RPMI7951 (cell line): ENCODE measurements at places on chromosomes 4 and X. TPM values are rescaled to one million over a fixed set of nuclear protein-coding genes. Genes with fewer than 3 reads are reported as not detected.

GRCh38 chrX:1534301-1535168, 2.5 kb downstream of the P2RY8 start:
- DNase-seq, result no peak

DNA sequence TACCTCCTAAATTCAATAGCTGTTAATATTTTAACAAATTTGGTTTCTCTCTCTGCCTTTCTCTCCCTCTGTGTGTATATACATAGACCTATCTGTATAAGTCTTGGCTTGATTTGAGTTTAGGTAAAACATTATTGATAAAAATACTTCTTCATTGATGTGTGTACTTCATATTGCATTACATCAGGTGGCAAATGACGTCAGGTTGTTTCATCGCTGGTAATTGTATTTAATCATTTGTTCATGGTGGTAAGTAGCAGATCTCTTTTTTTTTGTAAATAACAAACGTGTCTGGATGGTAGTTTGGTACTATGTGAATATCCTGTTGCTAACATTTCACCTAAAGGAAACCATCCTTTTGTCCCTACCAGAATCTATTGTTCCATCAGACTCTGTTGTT, 55.1 kb downstream of the GALNT7 start:
- DNase-seq, result no peak

The SLC38A5 gene
- total RNA-seq, result 0.24 and 0.98 TPM in 2 replicates

DNA sequence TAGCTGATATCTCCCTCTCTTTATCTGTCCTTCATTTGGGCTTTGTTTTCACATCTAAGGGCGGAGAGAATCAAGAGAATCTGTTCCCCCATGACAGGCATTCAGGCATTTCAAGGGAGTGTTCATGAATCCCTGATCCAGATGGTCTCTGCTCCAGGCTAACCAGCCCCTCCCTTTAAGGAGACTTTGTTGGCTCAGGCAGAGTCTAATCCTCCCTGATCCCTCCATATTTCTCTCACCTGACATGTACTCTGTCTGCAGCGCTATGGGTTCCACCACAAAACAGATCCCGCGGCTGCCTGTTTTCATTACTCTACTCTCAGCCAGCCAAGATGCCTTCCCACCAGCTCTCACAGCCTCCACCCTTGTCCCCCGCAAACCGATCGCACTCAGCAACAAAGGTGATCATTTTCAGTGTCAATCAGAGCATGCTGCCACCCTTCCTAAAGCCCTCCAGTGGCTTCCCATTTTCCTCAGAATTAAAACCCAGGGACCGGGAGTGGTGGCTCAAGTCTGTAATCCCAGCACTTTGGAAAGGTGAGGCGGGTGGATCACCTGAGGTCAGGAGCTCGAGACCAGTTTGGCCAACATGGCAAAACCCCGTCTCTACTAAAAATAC, 30.3 kb upstream of the SLC2A9 start:
- DNase-seq, result no peak

The FAM133A gene
- 23.7 and 33.6 TPM in 2 replicates for total RNA-seq

DNA sequence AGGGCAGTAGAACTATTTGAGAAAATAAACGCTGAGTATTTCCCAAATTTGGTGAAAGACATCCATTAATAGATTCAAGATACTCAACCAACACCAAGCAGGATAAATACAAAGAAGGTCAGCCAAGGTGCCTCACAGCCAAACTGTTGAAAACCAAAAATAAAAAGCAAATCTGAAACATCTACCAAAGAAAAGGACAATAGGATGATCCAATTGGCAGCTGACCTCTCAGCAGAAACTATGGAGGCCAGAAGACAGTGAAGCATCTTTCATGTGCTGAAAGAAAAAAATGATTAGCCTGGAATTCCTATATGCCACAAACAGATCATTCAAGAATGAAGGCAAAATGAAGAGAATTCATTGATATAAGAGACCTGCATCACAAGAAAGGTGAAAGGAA, 44.9 kb downstream of the USP46 start:
- no peak for DNase-seq

DNA sequence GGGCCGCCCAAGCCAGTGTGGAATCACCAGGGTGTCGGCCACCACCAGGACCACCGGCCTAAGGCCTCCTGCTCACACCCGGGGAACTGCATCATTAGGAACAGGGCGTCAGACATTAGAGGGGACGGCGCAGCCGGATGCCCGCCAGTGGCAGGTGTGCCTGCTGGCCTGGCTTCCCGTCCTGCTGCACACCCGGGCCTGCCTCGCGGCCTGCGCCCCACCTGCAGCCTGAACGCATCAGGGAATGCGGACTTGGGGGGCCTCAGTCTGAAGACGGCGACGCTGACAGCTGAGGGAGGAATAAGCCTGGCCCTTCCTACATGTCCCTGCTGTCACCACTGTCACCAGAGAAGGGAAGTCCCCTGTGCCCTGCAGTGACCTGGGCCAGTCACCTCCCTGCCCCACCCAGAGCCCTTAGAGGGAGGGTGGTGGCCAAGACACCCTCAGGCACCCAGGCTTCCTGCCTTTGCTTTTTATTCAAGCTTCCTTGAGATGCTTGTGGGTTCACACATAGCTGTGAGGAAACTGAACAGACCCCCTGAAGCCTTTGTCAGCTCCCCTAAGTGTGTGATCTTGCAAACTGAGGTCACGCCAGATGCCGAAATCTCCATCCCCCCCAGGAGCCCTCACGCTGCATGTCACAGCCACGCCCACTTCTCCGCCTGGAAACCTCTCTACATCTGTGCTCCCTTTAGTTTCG, 3.2 kb downstream of the DGKQ start:
- DNase-seq, result no peak

- no peak for DNase-seq
Measured at GRCh38 chr4:80423553-80424224, 88.2 kb downstream of the CFAP299 start.

DNA sequence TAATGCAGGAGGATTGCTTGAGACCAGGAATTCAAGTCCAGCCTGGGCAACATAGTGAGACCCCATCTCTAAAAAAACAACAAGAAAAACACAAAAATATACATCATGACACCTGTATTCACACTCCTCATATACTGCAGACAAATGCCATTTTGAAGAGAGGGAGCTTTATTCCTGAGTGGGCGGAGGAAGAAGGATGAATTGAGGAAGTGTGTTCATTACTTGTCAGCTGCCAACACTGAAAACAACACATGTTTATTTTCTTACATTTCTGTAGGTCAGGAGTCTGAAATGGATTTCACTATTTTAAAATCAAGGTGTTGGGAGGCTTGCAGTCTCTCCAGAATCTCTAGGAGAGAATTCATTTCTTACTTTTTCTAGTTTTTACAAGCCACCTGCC, 47.2 kb upstream of the CD99 start:
- DNase-seq, result no peak

The CDS1 gene
- 0.12 and 0.20 TPM in 2 replicates for total RNA-seq

DNA sequence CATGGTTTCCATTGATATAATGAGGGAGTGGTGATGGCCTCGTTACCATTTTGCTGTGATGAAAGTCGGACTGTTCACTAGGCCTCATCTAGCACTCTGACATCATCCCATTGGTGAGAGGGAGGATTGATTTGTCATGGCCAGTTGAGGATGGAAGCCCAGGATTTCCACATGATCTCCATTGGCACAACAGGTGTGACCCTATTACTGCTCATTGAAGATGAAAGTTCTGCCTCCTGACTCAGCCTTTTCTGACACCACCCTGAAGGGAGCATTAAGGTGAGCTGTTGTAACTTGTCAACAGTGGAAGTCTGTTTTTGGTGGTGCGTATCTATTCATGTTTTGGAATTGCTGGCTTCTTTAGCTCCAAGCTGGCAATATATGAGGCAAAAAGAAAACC, 144.2 kb downstream of the PABPC4L start:
- no peak for DNase-seq

The PHEX gene
- 0.78 and 0.84 TPM in 2 replicates for total RNA-seq

DNA sequence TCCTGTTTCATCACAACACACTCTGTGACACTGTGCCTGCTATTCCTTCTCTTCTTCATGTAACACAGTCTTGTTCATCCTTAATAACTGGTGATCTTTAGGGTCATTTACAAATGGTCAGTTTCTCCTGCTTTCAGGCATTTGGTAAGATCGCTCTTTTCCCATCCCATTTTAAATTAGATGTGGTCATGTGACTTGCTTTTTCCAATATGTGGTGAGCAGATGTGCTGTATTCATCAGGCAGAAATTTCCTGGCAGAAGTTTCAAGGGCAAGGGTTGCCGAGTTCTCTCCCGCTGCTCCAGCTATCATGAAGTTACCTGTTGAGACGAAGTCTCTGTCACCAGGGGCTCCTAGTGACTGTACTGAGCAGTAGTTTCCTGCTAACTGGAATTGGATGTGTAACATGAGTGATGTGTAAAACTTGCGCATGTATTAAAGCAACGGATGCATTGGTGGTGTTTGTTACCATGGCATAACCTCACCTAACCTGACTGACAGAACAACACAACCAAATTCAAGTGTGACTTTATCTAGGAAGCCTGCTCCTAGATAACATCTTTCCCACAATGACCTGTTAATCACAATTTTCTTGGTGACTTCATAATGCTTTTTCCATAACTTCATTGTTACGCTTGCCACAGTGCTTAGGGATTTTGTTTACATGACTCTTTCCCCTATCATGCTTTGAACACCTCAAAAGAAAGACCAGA, 29.5 kb upstream of the BMPR1B start:
- no peak for DNase-seq

The PRMT9 gene
- 6.0 and 6.5 TPM in 2 replicates for total RNA-seq

DNA sequence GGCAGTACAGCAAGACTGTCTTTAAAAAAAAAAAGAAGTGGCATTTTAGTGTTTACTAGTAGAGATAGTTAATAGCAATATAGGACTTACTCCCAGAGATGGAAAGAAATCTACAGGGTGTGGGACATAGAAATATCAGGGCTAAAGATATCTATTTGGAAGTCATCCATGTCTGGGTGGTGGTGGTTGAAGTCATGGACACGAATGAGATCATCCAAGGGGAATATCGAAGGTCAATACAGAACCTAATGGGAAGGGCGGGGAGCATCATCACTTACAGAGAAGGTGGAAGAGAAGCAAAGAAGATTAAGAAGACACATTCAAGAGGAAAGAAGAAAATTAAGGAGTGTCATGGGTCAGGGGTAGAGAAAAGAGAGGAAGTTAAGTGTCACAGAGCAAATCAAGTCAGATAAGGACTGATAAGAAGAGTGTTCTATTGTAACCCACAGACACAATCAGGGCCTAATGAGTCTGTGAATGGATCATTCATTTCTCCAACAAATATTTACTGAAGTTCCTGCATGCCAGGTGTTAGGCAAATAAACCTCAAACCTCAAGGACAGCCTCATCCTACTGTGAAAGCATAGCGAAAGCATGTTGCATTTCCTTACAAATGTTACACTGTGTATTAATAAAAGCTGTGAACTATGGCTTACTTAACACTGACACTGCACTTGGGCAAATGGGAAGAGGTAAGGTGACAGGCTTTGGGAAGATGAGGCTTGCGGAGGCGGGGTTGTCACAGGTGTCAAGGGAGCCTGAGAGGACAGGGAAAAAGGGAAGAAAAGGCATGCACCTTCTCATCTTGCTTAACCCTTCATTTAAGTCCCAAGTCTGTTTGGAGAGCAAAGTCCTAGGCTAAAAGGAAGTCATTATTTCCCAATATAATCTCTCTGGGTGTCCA, 65.3 kb downstream of the ELOVL6 start:
- no peak for DNase-seq

GRCh38 chr4:88211473-88212252, 53.2 kb upstream of the ABCG2 start:
- DNase-seq, result peak; percentile 37

- no peak for DNase-seq
Measured at GRCh38 chr4:101415962-101416361, 68.6 kb upstream of the PPP3CA start.

DNA sequence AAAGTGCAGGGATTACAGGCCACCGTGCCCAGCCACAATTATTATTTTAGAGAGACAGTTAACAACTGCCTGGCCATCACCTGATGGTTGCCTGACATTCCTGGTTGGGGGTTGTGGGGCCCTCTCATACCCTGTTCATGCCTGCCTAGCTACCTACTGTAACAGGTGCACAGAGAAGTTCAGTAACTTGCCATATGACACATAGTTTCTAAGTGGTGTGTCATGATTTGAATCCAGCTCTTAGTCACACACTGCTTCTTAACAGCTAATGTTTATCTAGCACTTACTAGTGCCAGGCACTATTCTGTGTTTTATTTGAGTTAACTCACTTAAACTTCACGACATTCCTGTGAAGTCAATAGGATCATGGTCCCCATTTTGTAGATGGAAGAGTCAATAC, 122.7 kb upstream of the JADE1 start:
- DNase-seq, result no peak

- no peak for DNase-seq
Measured at GRCh38 chr4:116860891-116861290, 224.5 kb downstream of the TRAM1L1 start.

DNA sequence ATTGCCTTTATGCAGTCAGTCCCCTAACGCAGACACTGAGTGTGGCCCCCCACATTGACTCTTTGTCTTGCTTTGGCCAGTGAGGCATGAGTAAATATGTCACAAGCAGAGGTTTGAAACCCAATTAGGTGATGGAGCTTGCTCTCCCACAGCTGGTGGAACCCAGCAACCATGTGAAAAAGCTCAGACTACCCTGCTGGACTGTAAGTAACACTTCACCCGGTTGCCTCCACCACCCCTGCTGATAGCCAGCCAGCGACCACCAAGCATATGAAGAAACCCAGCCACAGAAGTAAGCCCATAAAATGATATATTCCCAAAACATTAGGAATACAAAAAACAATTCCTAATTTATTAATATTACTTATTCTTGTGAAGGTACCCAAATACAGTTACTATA, 21.6 kb upstream of the PDCL2 start:
- no peak for DNase-seq

DNA sequence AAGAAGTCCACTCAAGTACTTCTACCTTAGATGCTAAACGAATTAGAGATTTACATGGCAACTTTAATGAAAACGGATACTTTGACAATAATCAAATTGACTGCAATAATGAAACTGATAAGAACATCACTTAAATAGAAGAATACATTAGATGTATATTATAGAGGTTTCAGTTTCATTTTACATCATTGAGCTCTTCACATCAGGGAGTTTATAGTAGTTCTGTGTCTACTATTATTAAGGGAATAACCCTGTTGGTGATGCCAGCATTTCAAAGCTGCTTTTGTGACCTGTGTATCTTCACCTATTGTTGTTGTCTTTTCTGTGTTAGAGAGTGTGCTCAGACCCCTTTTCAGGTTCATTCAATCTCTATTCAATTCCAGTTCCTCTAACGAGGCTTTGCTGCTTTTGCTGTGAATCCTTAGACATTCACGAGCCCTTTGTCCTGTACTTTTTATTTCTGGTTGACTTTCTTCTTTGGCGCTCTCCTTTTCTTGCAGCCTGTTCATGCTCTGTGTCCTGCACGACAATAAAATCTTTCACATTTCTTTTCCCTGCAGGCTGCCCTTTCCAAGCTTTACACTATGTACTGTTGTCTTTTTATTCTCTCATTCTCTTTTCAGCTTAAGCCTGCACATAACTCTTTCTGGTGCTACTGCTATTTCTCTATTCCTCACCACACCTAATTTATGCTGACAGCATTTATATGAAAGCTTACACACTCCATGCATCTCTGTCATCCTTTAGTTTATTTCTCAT, 232.1 kb downstream of the CPE start:
- DNase-seq, result no peak

GRCh38 chr4:20127626-20128025, 124.1 kb upstream of the SLIT2 start:
- DNase-seq, result no peak

- DNase-seq, result no peak
Measured at GRCh38 chrX:78019586-78020483, 50.4 kb upstream of the PGAM4 start.

- DNase-seq, result no peak
Measured at GRCh38 chr4:151097759-151098158, 1.7 kb upstream of the RPS3A start.
